ENCODE measurements at places on chromosomes 4 and X.
A peak's percentile ranks its signal among the peaks of the same experiment; 100 is the strongest.

- no peak for DNase-seq
These were observed 4.6 kb downstream of the EFNB1 start for GRCh38 chrX:68833448-68833805.

GRCh38 chrX:119497185-119497584 lies 28.9 kb downstream of the SLC25A5 start:
- no peak for DNase-seq

- no peak for DNase-seq
These were observed 98.1 kb downstream of the EGF start for GRCh38 chr4:110010797-110011196.

DNA sequence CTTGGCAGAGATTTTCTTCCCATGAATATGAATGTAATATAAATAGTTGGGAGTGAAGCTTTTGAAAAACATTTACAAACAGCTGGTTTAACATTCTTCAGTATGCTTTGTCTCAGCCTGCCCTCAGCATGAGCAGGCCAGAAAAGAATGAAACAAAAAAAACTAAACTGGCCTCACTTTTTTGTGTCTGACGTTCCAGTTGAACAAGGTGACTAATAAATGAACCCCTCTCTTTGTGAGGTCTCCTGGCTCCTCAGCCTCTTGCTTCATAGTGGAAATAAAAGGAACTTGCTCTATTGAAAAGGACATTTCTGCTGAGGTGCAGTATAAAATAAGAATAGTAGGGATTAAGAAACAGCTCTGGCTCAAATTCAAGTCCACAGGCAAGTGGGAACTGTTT lies 9.4 kb downstream of the CHST7 start:
- no peak for DNase-seq

- DNase-seq, result no peak
These were observed 482.9 kb upstream of the BOD1L1 start for GRCh38 chr4:14110407-14110806.

DNA sequence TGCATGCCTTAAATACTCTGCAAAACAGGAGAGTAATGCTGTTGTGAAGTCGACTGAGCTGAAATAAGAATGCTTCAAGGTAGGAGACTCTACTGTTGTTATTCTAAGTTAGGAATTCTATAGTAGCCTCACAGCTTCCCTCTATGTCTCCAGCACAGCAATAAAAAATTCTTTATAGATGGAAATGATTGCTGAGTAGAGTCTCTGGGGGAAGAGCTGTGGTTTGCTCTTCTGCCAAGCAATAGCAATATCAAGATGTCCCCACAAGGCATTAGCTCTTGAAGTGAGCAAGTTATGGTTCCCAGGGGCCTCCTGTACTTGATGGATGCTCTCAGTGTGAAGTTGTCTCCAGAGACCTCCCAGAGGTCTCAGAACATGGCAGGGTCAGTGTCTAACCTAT lies 880.6 kb upstream of the FRG1 start:
- DNase-seq, result peak; percentile 6

- no peak for DNase-seq
These were observed 98.3 kb downstream of the SHROOM3 start for GRCh38 chr4:76533314-76533713.

GRCh38 chr4:3573131-3573530 lies 40.9 kb upstream of the LRPAP1 start:
- DNase-seq, result no peak

DNA sequence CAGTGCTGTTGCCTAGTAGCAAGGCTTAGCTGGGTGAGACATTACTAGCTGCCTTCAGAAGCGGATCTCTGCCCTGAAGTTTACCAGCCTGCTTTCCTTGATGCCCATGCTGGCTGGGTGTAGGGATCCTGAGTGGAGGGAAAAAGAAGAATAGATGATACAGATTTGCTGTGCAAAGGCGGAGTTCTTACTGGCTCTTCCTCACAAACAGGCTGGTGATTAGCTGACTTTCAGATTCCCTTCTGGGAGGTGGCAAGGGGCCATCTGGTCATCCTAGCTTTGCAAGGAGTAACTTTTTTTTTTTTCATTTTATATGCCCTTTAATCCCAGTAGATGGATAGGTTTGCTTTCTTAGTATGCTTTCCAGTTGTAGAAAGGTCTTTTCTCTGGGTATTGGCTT lies 44.8 kb downstream of the SMARCA5 start:
- DNase-seq, result no peak

- DNase-seq, result no peak
These were observed 14.8 kb downstream of the SHROOM3 start for GRCh38 chr4:76449833-76450232.

DNA sequence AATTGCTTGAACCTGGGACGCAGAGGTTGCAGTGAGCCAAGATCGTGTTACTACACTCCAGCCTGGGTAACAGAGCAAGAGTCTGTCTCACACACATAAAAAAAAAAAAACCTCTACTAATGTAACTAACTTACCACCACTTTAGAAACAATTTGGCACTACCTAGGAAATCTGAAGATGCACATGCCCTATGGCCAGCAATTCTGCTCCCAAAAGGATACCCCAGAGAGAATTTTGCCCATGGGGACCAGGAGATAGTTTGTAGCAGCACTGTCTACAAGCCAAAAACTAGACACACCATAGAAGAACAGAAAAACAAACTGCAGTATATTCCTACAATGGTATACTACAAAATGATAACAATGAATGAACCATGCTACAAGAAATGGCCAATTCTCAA lies 37.5 kb downstream of the USP46 start:
- DNase-seq, result no peak

DNA sequence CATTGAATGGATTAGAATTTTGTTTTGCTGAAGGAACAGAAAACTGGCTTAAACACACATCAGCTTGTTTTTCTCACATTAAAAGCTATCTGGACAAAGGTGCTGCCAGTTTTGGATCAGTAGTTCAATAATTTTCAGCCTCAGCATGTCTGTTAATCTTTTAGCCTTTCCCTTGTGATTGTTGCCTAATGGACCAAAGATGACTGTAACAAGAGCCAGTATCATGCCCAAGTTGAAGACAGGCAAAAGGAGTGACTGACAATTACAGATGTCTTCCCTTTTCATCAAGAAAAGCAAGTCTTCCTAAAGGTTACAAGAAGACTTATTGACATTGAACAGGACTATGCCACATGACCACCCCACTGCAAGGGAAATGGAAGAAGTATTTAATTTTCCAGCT lies 419.7 kb downstream of the MAPK10 start:
- DNase-seq, result no peak

Data from NCI-H1436 (cell line).